ENCODE measurements at places on chromosomes 1 and 21.
A peak's percentile ranks its signal among the peaks of the same experiment; 100 is the strongest.

DNA sequence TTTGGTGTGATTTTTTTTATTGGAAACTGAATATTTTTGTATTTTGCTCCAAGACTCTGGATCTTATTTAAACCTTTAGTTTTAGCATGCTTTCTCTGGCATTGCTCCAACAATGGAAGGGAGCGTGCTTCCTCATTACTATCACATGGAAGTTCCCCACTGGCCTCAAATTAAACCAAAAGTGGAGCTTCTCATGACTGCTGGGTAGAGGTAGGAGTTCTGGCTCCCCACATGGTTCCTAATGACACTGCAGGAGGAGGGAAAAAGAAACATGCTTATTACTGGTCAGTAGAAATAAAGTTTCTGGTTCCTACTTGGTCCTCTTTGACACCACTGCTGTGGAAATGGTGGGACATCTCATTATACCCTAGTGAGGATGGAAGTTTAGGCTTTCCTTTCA, 310.5 kb downstream of the PTGER3 start:
- no peak for DNase-seq

DNA sequence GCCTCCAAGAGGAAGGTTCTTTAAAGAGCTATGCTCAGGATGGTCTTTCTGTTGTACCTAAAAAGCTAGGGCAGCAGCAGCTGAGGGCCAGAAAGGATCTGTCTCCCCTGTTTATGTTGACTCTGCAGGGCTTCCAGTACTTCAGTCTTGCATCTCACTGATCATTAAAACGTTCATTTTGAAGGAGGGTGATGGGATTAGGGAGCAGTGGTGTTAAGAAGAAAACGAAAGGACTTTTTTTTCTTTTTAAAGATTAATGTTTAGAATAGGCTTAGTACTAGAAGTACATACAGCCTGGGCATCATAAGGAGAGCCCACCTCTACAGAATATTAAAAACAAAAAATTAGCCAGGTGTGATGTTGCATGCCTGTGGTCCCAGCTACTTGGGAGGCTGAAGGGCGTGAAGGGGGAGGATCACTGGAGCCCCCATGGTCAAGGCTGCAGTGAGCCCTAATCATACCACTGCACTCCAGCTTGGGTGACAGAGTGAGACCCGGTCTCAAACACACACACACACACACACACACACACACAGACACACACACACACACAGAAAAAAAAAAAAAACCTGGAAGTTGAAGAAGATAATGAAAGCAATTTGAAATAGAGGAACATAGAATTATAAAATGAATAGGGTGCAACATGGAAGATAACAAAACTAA, 2.9 kb downstream of the CR1L start:
- no peak for DNase-seq

DNA sequence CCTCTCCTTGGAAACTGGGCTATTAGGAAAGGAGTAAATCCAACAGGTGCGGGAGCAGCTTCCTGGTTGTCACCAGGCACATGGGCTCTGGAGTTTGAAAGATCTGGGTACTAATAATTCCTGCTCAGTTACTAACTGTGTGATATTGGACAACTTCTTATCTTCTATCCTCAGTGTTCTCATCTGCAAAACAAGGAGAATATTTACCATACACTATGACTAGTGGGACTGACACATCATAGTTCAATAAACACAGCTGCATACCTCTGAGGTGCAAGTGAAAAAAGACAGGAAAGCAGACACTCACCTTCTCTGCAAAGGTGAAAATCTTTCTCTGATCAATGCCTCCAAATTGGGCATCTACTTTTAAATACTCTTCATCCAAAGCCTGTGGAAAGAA, 19.7 kb downstream of the YARS1 start:
- DNase-seq = no peak

DNA sequence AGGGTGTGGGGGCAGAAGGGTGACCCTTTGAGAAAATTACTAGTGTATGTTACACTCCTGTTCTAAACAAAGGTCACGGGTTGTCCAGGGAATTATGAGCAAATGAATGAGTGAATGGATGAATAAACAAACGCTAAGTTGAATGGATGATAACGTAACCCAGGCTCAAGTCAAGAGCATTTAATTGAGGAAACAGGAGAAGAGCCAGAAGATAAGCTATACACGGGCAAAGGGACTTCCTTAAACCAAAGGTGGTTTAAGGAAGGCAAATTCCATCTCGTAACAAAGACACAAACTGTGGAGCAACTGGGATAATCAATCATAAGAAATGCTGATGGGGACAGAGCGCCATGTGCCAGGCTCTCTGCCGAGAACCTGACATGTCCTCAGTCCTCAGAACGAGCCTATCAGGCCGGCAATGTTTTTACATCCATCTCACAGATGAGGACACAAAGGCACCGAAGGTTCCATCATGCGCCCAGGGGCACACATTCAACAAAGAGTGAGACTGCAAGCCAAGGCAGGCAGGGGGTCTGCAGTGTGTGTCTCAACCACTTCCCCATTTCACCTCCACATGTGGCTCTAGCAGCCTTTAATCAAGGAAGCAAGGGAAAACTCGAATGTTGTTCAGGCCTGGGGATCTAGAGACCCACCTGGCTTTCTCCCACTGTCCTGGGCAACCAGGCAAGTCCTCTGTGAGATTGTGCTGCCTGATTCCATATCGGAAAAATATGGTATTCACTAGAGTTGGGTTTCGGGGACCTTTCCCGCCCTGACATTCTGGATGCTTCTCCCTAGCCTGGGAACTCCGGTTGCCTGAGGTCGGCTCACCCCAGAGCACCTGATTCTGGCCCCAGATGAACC, 126.8 kb upstream of the EDN2 start:
- no peak for DNase-seq

- no peak for DNase-seq
Measured at GRCh38 chr1:232841823-232842565, 36.8 kb downstream of the MAP10 start.

GRCh38 chr1:149843431-149844041, 55.8 kb upstream of the BOLA1 start:
- DNase-seq = no peak

DNA sequence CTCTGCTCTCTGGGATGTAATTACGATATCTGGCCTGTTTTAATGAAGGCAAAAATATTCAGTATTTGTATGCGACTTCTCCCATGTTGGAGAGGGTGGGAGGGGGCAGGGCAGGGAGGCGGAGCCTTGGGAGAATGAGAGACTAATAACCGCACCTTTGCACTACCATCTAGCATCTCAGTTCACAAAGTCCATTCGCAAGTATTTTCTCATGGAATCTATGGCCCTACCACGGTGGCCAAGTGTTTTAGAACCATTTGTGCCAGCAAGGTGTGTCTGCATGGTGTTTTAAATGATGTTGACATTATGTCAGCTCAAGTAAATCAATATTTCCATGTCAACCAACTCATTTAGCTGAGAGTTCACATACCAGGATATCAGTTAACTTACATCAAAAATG, 14.3 kb upstream of the BLACAT1 start:
- no peak for DNase-seq

DNA sequence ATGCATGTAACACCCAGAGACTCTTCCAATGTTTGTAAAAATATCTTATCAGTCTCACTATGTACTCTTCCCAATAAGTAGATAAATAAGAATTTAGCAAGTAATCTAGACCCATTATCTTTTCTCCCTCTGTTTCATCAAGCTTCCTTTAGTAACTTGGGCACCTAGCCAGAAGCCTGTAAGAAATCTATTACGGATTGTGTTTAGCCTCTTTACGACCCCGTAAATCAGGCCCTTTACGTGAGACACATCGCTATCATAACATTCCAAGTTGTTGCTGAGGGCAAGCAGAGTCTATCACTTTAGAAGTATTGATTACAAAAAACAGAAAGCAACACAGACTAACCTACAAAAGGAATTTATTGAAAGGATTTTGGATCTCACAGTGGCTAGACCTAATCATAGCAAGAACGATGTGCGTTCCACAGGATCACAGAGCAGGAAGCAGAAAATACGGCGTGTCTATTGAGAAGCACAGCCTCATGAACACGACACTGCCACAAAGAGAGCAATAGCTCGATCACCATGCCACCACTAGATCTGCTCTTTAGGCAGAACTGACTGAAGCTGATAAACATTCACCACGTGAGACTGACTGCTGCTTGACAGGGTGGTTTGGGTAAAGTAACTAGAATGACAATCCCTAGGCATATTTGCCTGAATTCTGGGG, 922.1 kb downstream of the AMY1C start:
- DNase-seq = peak; percentile 4

DNA sequence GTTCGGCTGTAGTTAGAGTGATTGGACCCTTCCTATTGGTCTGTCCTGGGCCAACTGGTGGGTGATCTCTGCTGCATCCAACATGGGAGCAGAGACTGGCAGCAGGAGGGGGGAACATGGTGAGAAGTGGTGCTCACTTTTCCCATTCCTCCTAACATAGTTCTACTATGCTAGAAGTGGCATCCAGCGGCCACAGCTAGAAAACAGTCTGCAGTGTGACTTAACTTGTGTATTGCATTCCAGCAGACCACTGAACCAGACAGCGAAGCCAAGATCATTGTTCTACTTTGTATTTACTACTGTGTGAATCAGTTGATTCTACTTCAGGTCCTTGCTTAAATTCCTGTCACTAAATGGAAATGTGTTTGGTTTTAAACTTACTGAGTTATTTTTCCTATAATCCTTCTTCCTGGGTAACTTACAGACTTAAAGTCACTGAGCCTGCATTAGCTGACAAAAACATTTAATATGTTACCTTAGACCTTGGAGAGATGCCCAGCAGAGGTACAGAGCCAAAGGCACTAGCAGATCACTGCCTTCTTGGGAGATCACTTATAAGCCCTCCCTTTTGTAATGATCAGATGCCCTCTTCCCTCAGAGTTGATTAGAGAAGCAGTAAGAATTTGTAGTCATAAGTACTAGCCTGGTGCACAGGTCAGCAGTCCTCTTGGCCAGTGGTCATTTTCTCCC, 8.2 kb downstream of the FABP3 start:
- no peak for DNase-seq

- no peak for DNase-seq
Measured at GRCh38 chr21:30146558-30147282, 19.9 kb downstream of the CLDN17 start.

GRCh38 chr1:2969011-2969844, 52.0 kb upstream of the ACTRT2 start:
- no peak for DNase-seq

DNA sequence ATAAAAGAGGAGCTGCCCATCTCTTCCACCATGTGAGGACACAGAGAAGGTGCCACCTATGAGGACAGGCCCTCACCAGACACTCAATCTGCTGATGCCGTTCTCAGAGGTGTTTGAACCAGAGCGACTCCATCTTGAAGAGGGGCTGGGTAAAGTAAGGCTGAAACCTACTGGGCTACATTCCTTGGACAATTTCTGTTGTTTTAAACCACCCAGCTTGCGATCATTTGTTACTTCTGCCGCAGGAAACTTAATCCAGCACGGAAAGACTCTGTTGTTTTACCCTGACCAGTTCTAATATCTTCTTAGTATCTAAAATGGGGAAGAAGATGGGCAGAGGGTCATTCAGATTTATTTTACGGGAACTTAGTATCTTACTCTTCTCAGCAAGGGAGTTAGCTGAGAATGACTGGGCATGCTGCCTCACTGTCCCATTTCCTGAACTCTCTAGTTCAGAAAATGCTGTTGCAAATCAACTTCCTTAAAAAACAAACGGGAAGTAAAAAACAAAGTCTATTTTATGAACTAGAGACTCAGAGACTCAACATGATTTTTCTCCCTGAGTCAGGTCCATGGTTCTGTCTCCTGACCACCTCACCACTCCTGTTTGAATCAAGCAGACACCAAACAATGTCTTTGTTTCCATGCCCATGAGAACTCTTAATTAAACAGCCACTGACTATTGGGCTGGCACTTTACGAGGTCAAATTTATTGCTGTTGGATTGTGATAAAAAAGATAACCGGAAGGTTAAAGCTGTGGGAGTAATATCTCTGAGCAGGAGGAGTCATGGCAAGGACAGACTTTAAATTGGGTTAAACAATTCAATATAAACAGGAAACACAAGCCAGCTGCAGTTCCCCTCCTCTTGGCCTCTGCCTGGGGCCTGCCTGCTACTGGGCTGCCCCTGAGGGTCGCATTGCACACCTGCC, 23.8 kb upstream of the IFNAR1 start:
- no peak for DNase-seq

DNA sequence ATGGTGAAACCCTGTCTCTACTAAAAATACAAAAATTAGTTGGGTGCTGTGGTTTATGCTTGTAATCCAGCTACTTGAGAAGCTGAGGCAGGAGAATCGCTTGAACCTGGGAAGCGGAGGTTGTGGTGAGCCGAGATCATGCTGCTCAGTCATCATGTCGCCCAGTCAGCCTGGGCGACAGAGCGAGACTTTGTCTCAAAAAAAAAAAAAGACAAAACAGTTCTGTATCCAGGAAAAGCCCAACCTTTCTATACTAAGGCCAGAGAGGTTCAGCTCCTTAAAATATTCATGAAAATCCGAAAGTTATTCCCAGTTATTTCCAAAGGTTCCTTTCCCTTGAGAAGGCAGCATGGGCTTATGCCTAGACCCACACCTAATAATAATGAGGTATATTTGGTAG, 4.2 kb downstream of the MRPL37 start:
- no peak for DNase-seq

GRCh38 chr1:229778794-229779193, 152.7 kb downstream of the URB2 start:
- DNase-seq = no peak

GRCh38 chr1:75841421-75841820, 44.7 kb downstream of the MSH4 start:
- no peak for DNase-seq

DNA sequence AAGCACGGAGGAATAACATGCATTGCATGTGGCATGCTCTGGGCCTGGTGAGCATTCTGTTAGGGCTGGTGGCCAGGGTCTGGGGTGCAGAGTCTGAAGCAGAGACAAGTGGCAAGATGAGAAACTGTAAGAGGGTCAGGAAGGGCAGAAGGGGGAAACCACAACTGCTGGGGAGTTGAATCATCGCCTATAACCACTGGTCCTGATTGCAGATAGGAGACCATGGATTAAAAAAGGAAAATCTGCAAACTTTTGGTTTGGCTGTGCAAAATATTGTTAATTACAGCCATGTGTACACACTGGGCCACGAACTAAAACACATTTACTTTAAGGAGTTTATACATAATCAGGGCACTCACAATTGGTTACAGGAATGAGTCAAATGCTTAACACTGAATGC, 76.6 kb downstream of the TGFBR3 start:
- DNase-seq = peak; percentile 83

- DNase-seq = no peak
Measured at GRCh38 chr1:178020968-178021640, 51.2 kb upstream of the SEC16B start.

- DNase-seq = no peak
Measured at GRCh38 chr1:12450090-12450755, 167.8 kb downstream of the DHRS3 start.
